Fibroblast of the aortic adventitia (primary cell): ENCODE measurements at places on chromosomes 5 and 9.
A peak's percentile ranks its signal among the peaks of the same experiment; 100 is the strongest.

- no peak for DNase-seq
Measured at GRCh38 chr9:71891557-71892189, 19.3 kb downstream of the ABHD17B start.

- no peak for DNase-seq
Measured at GRCh38 chr9:31519011-31519410, 865.4 kb upstream of the ACO1 start.

DNA sequence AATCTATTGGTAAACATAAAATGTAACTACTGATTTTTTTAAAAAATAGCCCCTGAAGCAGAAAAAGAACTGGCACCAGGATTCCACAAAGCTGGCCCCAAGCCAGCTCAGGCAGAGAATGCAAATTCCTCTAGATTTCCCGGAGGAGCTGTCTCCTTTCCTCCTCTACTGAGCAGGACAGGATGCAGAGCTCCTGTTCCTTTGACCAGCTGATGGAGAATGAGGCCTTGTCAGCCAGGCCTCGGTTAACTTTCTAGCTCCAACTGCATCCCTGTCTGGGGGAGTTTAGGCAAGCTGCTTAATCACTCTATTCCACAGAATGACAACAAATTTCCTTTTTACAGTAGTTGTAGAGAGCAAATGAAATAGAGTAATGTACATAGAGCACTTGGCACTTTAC is 155.5 kb downstream of the GNAQ start:
- peak; percentile 67 for DNase-seq

DNA sequence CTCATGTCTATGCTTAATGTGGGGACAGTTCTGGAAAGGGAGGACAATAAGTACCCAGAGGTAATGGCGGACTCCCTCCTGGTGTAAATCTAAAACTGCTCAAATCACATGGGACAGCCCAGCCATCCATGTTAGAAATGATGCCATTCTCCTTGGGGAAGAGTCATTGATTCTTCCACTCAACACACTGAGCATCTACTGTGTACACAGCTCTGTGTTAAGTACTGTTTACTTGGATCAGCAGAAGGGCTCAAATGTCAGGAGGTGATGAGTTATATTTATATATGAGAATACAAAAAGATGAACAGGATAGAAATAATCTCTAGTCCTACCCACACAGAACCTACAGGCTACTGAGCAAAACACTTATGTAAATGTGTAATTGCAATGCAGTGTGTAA is 31.8 kb upstream of the NANS start:
- no peak for DNase-seq

- no peak for DNase-seq
Measured at GRCh38 chr5:55998966-55999365, 4.2 kb upstream of the IL6ST start.

GRCh38 chr5:39137819-39138451 is 63.7 kb upstream of the RICTOR start:
- DNase-seq: no peak

DNA sequence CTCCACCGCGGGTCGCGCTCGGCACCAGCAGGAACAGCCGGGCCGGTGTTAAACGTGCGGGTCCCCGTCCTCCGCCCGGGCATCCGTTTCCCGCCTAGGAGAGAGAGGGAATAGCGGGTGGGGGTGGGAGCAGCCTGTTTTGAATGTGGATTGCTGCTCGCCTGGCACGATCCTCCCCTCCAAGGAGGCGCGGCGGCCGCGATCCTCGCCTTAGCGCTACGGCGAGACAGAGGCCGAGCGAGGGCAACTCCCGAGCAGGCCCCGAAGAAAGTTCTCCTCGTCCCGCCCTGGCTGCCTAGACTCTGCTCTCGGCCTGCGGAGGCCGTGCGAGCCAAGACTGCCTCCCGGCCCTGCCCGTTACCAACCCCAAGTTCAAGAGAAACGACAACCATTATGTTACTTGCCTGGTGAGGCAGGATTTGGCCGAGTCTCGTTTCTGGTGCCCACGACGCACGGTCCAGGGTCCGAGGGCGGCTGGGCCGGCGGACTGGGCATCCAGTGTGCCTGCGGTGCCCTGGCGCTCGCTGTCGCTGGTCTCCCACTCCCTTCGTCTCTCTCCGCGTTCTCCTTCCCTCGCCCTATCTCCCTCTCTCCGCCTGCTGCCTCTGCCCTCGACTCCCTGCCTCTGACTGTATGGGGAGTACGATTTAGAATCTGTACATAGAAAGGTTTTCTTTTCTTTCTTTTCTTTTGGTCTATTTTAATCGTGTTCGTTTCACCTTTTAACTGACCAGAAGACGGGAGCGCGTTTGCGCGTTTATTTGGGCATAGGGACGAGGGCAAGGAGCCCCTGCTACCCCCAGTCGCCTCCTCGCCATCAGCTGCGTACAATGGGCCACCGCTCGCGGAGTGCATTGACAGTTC is 724 bp downstream of the NR2F1-AS1 start:
- DNase-seq: peak; percentile 49
